ENCODE measurements at places on chromosomes 4 and X. TPM values are rescaled to one million over a fixed set of nuclear protein-coding genes. Genes with fewer than 3 reads are reported as not detected.

GRCh38 chr4:6612961-6613675 lies 27.4 kb upstream of the MRFAP1 start:
- H3K27me3 ChIP-seq, result no peaks in the 10 kb centered on the region
- no peak overlapping the region for H3K4me3 ChIP-seq
- H3K27ac ChIP-seq, result no peak overlapping the region
- H3K36me3 ChIP-seq, result no peaks in the 10 kb centered on the region
- DNase-seq, result no peak

GRCh38 chr4:107380836-107381438 lies 339.1 kb downstream of the PAPSS1 start:
- no peaks in the 10 kb centered on the region for H3K4me1 ChIP-seq
- H3K27me3 ChIP-seq, result no peaks in the 10 kb centered on the region
- no peak for DNase-seq
- H3K27ac ChIP-seq, result no peak overlapping the region

- H3K4me1 ChIP-seq, result no peaks in the 10 kb centered on the region
- no peak for DNase-seq
- H3K36me3 ChIP-seq, result no peaks in the 10 kb centered on the region
- H3K27ac ChIP-seq, result no peak overlapping the region
- no peak overlapping the region for H3K4me3 ChIP-seq
Observed at GRCh38 chr4:3497523-3498389, 34.5 kb downstream of the LRPAP1 start.

CNKSR2 gene
- total RNA-seq, result 20.2 TPM

DNA sequence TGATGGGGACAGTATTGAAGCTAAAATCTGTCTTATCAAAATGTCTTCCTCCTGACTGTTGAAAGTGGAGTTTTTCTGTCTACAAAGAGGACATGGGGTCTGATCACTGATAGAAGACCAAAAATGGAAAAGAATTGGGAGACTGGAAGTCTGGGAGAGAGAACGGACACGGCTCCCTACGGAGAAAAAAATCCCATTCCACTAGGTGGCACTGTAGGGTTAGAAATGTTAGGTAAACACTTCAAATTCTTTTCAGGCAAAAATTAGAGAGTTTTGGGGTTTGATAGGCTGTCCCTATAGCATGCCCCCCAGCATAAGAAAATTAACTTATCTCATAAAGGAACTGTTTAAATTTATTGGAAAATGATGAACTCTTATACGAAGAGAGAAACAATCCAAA lies 200.5 kb downstream of the FAM133A start:
- no peak for DNase-seq
- H3K36me3 ChIP-seq, result no peaks in the 10 kb centered on the region
- no peak overlapping the region for H3K27ac ChIP-seq
- no peaks in the 10 kb centered on the region for H3K27me3 ChIP-seq

CTAG2 gene
- total RNA-seq, result not detected

HSD17B13 gene
- total RNA-seq, result 0.14 TPM

DNA sequence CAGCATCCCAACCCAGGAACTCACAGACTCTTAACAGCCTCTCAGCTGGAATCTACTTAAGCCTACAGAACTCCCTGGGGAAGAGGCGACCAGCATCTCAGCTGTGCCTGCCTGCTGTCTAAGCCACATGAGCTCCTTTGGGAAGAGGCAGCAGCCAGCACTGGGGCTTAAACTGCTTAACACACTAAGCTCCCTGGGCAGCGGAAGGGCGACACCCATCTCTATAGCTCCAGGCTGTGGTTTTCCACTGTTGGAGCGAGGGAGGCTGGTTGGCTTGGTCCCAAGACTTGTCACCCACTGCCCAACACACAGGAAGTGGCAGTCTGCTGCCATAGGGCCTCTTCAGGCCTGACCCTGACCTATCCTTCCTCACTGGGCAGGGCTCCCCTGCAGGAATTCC lies 1544.1 kb upstream of the ADGRL3 start:
- H3K36me3 ChIP-seq, result no peaks in the 10 kb centered on the region
- H3K27me3 ChIP-seq, result no peaks in the 10 kb centered on the region
- no peak overlapping the region for H3K27ac ChIP-seq
- DNase-seq, result no peak
- H3K4me3 ChIP-seq, result no peak overlapping the region

DNA sequence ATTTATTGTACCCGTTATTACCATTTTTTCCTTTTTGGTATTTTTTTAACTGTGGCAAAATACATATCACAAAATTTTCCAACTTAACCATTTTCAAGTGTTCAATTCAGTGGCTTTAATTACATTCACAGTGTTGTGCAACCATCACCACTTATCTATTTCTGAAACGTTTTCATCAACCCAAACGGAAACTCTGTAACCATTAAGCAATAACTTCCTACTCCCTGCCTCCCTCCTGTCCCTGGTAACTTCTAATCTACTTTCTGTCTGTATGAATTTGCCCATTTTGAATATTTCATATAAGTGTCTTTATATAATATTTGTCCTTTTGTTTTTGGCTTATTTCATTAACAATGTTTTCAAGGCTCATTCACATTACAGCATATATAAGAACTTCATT lies 57.4 kb upstream of the MSN start:
- no peak overlapping the region for H3K4me3 ChIP-seq
- no peaks in the 10 kb centered on the region for H3K4me1 ChIP-seq

DNA sequence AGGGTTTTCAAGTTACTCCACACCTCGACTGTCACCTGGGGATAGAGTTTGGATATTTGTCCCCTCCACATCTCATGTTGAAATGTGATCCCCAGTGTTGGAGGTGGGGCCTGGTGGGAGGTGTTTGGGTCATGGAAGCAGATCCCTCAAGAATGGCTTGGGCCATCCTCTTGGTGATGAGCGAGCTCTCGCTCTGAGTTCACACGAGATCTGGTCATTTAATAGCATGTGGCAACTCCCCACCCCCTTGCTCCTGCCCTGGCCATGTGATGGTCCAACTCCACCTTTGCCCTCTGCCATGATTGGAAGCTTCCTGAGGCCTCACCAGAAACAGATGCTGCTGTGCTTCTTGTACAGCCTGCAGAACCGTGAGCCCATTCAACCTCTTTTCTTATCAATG lies 8.3 kb downstream of the CTAG1A start:
- H3K36me3 ChIP-seq, result no peaks in the 10 kb centered on the region
- H3K27me3 ChIP-seq, result no peaks in the 10 kb centered on the region
- no peak overlapping the region for H3K4me3 ChIP-seq
- no peaks in the 10 kb centered on the region for H3K4me1 ChIP-seq

- no peak overlapping the region for H3K27ac ChIP-seq
- DNase-seq, result no peak
- no peaks in the 10 kb centered on the region for H3K27me3 ChIP-seq
- H3K4me3 ChIP-seq, result no peak overlapping the region
- no peaks in the 10 kb centered on the region for H3K4me1 ChIP-seq
Observed at GRCh38 chrX:2640436-2641150, 50.5 kb upstream of the CD99 start.

DNA sequence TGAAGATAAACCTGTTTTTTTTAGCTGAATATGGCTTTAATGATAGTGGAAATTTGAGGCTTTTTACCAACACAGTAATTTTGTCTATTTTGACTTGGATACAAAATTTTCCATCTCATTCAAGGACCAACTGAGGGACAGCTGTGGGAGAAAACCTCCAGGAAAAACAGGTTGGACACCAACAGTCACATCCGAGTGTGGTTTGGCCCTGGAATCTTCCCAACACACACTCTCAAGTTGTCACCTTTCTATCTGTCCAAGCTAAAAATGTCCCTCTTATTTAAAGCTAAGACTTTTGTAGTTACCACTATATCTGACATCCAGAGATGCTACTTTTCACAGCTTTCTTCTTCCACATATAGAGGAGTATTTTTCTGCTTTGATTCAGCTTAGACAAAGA lies 404.9 kb downstream of the PCDH7 start:
- no peak overlapping the region for H3K4me3 ChIP-seq
- no peak overlapping the region for H3K27ac ChIP-seq
- no peaks in the 10 kb centered on the region for H3K4me1 ChIP-seq
- no peaks in the 10 kb centered on the region for H3K36me3 ChIP-seq
- H3K27me3 ChIP-seq, result no peaks in the 10 kb centered on the region

GRCh38 chrX:154303476-154303875 lies 7.9 kb downstream of the TKTL1 start:
- H3K27ac ChIP-seq, result no peak overlapping the region
- H3K4me3 ChIP-seq, result no peak overlapping the region
- H3K36me3 ChIP-seq, result no peaks in the 10 kb centered on the region
- no peak for DNase-seq
- no peaks in the 10 kb centered on the region for H3K4me1 ChIP-seq

DNA sequence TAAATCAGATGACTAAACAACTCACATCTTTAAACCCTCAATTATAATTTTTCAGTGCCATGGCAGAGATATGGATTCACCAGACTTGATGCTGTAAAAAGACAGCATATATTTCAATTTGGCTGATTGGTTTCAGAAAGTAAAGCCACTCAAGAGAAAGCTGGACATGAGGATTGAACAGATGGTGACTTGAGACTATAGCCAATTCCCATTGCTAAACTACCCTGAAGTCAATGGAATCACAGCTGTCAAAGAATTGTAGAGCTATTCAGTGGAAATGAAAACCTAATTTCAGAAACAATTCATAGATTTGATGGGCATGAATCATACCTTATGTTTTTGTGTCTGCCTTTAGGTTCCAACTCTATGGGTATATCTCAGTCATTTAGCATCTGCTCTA lies 510.6 kb upstream of the BOD1L1 start:
- no peaks in the 10 kb centered on the region for H3K27me3 ChIP-seq
- no peaks in the 10 kb centered on the region for H3K4me1 ChIP-seq
- H3K4me3 ChIP-seq, result no peak overlapping the region
- H3K27ac ChIP-seq, result no peak overlapping the region
- no peaks in the 10 kb centered on the region for H3K36me3 ChIP-seq

Data from uterus (tissue), 4 donors.